ENCODE measurements at places on chromosomes 2 and 18. TPM values are rescaled to one million over a fixed set of nuclear protein-coding genes. Genes with fewer than 3 reads are reported as not detected.
A peak's percentile ranks its signal among the peaks of the same experiment; 100 is the strongest.

- H3K4me1 ChIP-seq = no peaks in the 10 kb centered on the region
- no peak for DNase-seq
- no peaks in the 10 kb centered on the region for H3K27me3 ChIP-seq
- no peak overlapping the region for H3K4me3 ChIP-seq
These were observed 111.6 kb upstream of the ODC1 start for GRCh38 chr2:10559634-10560224.

DNA sequence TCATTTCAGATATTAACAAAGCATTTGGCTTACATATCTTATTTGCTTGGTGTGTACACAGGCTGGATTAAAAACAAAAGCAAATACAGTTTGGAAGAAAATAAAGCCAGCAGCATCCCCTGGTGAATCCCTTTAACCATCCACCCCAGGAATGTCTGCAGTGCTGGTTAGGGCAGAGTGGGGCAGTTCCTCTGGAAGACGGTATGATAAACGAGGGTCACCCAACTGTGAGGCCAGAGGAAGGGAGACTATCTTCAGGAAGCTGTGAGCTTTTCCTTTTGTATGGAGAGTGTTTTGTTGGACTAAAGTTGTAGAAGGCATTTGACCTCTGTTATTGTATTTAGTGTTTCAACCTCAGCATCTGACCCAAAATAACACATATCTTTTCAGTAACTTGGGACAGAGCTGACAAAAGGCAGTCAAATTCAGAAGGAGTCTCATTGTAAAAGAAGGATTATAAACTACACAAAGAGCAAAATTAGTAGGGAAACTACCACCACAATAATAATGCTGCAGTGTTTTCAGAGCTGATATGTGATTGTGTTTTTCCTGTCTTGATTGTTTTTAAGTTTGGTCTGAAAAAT lies 159.1 kb downstream of the FMNL2 start:
- H3K27ac ChIP-seq = no peak overlapping the region
- H3K4me1 ChIP-seq = peaks cover 46% of the 10 kb centered on the region
- H3K27me3 ChIP-seq = no peaks in the 10 kb centered on the region

DNA sequence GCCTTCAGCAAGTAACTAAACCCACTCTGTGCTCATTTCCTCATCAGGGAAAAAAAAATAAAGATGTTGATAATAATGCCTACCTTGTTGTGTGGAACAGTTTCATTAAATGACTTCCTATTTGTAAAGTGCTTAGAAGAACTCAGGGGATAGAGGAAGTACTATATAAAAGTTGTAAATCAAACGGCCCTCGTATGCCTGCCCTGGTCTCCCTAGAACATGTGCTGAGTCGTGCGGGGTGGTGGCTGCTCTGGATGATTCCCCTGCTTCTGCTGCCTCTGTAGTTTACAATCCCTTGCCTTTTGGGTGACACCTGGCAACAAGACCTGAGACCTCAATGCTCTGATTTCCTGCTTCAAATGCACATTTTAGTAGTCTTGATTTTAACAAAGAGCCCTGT lies 170.0 kb downstream of the CERS6 start:
- no peaks in the 10 kb centered on the region for H3K27me3 ChIP-seq
- no peak for DNase-seq
- no peaks in the 10 kb centered on the region for H3K36me3 ChIP-seq
- H3K27ac ChIP-seq = no peak overlapping the region
- no peak overlapping the region for H3K4me3 ChIP-seq

DNA sequence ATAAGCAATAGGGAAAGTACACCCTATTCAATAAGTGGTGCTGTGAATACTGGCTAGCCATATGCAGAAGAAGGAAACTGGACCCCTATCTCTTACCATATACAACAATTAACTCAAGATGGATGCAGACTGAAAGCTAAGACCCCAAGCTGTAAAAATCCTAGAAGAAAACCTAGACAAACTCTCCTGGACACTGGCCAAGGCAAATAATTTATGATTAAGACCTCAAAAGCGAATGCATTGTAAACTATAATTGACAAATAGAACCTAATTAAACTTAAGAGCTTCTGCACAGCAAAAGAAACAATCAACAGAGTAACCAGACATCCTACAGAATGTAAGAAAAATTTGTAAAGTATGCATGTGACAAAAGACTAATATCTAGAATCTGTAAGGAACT lies 41.1 kb upstream of the ASXL3 start:
- no peaks in the 10 kb centered on the region for H3K27me3 ChIP-seq
- no peak overlapping the region for H3K4me3 ChIP-seq
- DNase-seq = no peak
- no peak overlapping the region for H3K27ac ChIP-seq
- H3K36me3 ChIP-seq = no peaks in the 10 kb centered on the region
- H3K4me1 ChIP-seq = no peaks in the 10 kb centered on the region

DNA sequence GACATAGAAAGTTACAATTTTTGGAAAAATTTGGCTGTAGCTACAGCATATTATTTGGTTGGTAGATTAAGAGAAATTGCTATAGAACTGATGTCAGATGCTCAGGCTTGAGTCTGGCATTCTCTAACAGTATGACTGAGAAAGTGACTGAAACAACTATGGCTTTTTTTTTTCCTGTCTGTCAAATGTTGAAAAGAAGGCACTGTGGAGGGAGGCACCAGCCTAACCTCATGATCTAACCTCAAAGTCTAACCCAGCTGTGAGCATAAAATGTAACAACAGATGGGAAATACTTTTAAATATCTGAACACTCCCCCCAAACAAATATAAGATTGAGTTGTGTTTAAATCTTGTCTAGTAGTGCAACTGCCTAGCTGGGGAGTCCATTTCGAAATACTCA lies 629.1 kb downstream of the LRP1B start:
- no peak for DNase-seq
- peaks cover 6% of the 10 kb centered on the region for H3K4me1 ChIP-seq
- H3K27ac ChIP-seq = no peak overlapping the region
- no peak overlapping the region for H3K4me3 ChIP-seq
- H3K36me3 ChIP-seq = no peaks in the 10 kb centered on the region
- no peaks in the 10 kb centered on the region for H3K27me3 ChIP-seq

Gene STPG4
- total RNA-seq = 0.75 TPM

DNA sequence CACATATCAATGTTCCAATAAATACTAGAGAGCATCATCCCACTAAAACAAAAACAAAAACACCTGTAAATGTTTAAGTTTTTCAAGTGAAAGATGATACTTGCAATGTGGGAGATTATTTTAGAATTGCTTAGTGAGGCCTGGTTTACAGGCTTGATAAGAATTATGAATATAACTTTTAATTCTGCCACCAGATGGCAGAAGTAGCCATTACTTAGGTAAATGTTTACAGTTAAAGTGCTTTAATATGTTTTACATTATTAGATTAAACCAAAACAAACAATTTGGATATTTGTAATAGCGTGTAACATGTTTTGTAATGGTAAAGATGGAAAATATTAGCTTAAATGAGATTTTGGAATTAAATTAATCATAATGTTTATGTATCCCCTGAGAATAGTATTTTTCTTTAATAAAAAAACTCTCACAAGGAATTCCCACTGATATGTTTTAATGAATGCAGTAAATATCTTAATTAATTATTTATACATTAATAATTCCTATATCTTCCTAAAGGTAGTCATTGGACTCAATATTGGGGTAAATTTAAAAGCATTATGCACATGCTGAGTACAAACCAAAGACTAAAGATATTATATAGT lies 522.0 kb downstream of the SPAG16 start:
- H3K4me3 ChIP-seq = no peak overlapping the region
- no peak overlapping the region for H3K27ac ChIP-seq
- H3K36me3 ChIP-seq = no peaks in the 10 kb centered on the region
- no peaks in the 10 kb centered on the region for H3K27me3 ChIP-seq
- DNase-seq = peak; percentile 42
- H3K4me1 ChIP-seq = no peaks in the 10 kb centered on the region

- H3K4me3 ChIP-seq = no peak overlapping the region
- peaks cover 8% of the 10 kb centered on the region for H3K4me1 ChIP-seq
- no peak for DNase-seq
These were observed 349.2 kb upstream of the ID2 start for GRCh38 chr2:8332646-8333045.

GRCh38 chr2:97617911-97618310 lies 28.0 kb upstream of the COX5B start:
- DNase-seq = no peak
- H3K4me1 ChIP-seq = no peaks in the 10 kb centered on the region
- H3K27ac ChIP-seq = no peak overlapping the region

DNA sequence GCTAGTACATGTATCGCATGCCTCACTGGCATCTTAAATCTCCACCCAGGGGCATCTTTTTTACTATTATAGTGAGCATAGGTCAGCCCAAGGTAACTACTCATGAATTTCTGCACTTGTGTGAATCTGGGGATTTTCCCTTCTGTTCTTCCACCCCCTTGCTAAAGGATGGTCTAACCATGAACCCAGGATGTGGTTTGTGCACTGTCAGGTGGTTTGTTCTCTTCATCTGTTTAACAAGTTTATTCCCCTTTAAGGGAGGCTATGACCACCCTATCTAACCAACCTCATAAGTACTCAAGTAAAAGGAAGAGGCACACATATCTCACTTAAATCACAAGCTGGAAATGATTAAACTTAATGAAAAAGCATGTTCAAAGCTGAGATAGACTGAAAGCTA lies 243.0 kb downstream of the RPRM start:
- no peaks in the 10 kb centered on the region for H3K4me1 ChIP-seq
- H3K36me3 ChIP-seq = no peaks in the 10 kb centered on the region
- H3K27ac ChIP-seq = no peak overlapping the region
- no peaks in the 10 kb centered on the region for H3K27me3 ChIP-seq

DNA sequence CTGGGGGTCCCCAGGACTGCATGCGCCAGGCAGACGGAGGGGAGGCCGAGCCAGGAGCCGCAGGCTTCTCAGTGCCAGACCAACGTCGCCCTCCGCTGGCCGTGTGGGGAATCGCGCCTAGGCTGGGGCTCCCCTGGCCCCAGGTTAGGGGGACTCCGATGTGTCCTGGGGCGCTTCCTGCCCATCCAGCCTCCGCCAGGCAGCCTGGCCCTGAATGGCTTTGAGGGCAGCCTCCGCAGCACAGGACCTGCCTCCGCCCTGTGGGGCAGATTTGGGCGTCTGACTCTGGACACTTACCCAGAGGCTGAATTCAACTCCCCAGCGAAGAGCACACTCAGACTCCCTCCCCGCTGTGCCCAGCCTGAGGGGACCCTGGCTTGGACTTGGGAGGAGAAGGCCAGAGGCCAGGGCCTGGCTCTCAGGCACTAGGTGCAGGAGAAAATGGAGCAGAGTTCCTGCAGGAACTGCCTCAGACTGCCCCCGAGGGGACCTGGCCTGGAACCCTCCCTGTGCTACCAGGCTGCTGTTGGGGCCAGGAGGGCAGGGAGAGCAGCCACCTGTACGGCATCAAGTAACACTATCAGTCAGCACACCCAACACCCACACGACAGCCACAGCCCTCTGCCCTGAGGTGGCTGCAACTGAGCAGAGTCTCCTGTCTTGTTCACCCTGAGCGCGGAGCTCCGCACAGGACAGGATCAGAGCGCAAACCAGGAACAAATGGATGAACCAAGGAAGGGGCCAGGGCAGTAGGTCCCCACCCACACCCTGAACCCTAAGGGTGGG lies 597 bp upstream of the TEKT4 start:
- H3K27me3 ChIP-seq = peaks cover 40% of the 10 kb centered on the region
- no peaks in the 10 kb centered on the region for H3K4me1 ChIP-seq
- peak; percentile 25 for DNase-seq
- H3K4me3 ChIP-seq = no peak overlapping the region
- no peak overlapping the region for H3K27ac ChIP-seq
- H3K36me3 ChIP-seq = no peaks in the 10 kb centered on the region

- no peaks in the 10 kb centered on the region for H3K4me1 ChIP-seq
- DNase-seq = no peak
- H3K36me3 ChIP-seq = no peaks in the 10 kb centered on the region
- H3K27me3 ChIP-seq = peaks cover 79% of the 10 kb centered on the region
- H3K4me3 ChIP-seq = no peak overlapping the region
These were observed 8.2 kb downstream of the TWIST2 start for GRCh38 chr2:238855891-238856580.

Gene KCNG3
- 1.7 TPM for total RNA-seq

- H3K27ac ChIP-seq = no peak overlapping the region
- no peaks in the 10 kb centered on the region for H3K27me3 ChIP-seq
- no peaks in the 10 kb centered on the region for H3K4me1 ChIP-seq
- no peaks in the 10 kb centered on the region for H3K36me3 ChIP-seq
- no peak overlapping the region for H3K4me3 ChIP-seq
These were observed 66.1 kb upstream of the GPC1 start for GRCh38 chr2:240369335-240369734.

DNA sequence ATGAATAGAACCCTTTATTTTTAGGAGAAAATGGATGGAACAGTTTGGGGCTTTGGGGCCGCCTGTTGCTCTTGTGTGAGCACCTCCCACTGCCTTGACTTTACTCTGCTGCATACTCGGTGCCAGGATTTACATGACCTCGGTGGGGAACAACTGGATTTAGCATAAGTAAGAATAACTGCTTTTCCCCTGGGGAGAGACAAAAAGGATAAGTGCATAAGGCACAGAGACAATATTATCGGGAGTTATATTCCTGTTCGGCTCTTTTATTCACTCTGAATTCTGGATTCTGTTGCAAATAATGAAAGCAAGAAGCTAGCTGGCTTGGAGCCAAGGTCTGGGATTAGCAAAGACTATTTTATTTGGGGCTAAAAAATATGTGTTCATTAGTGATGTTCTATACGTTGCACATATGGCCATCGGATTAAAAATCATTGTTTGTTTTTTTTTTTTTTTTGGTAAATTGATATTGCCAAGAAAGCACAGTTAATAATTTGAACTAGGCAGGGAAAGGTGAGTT lies 69.8 kb downstream of the CYBRD1 start:
- H3K27ac ChIP-seq = no peak overlapping the region
- peak; percentile 73 for DNase-seq
- peaks cover 19% of the 10 kb centered on the region for H3K4me1 ChIP-seq
- no peaks in the 10 kb centered on the region for H3K27me3 ChIP-seq

DNA sequence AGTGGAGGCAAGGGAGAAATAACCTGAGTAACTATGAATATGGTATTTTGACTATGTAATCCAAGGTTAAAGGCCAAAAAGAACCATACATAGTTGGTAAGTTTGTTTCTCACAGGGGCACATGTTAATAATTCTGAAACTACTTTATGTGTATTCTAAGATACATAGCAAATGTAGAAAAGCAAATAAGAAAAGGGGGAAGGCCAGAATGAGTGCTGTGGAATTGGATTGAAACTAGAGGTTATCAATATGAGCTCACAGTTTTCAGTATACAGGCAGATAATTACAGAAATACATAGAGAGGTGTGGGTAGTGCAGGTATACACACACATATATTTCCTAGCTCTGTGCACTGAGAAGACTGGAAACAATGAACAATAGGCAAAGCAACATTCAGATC lies 13.7 kb downstream of the INO80C start:
- no peak overlapping the region for H3K27ac ChIP-seq
- no peaks in the 10 kb centered on the region for H3K36me3 ChIP-seq
- no peak overlapping the region for H3K4me3 ChIP-seq
- peaks cover 4% of the 10 kb centered on the region for H3K4me1 ChIP-seq

Gene C1QL2
- total RNA-seq = 0.98 TPM

Gene HTR2B
- total RNA-seq = not detected

GRCh38 chr18:27871726-27872125 lies 305.2 kb downstream of the CDH2 start:
- H3K4me3 ChIP-seq = no peak overlapping the region
- H3K36me3 ChIP-seq = no peaks in the 10 kb centered on the region
- no peak overlapping the region for H3K27ac ChIP-seq
- H3K27me3 ChIP-seq = peaks cover 63% of the 10 kb centered on the region
- DNase-seq = no peak
- no peaks in the 10 kb centered on the region for H3K4me1 ChIP-seq

- DNase-seq = no peak
- no peaks in the 10 kb centered on the region for H3K4me1 ChIP-seq
- no peak overlapping the region for H3K4me3 ChIP-seq
These were observed 42.5 kb downstream of the SDC1 start for GRCh38 chr2:20182241-20182931.
